ENCODE measurements at places on chromosomes 7 and 10. TPM values are rescaled to one million over a fixed set of nuclear protein-coding genes. Genes with fewer than 3 reads are reported as not detected.
A peak's percentile ranks its signal among the peaks of the same experiment; 100 is the strongest.

GRCh38 chr10:19659920-19660655, 156.1 kb upstream of the PLXDC2 start:
- H3K36me3 ChIP-seq, result no peaks in the 10 kb centered on the region
- H3K4me3 ChIP-seq, result no peak overlapping the region
- no peaks in the 10 kb centered on the region for H3K4me1 ChIP-seq
- no peak overlapping the region for H3K27ac ChIP-seq
- no peaks in the 10 kb centered on the region for H3K27me3 ChIP-seq

GRCh38 chr7:49333180-49333881, 409.0 kb downstream of the CDC14C start:
- H3K4me1 ChIP-seq, result no peaks in the 10 kb centered on the region
- H3K27ac ChIP-seq, result no peak overlapping the region
- no peak overlapping the region for H3K4me3 ChIP-seq

DNA sequence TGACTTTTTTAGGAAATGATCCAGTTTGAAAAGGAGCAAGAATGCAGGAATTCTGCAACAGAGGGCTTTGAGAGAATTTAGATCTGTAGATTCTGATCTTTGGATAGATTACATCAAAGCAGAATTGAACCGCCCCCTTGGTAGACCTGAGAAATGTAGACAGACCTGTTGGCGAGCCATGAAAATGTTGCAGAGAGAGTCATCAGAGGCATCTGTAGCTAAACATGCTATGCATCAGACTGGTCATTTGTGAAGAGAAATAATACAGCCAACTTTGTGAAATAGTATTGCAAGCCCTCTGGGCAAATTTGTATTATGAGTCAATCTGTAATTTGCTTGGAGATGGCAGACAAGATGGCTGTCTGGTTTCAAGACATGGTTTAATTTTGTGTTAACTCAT, 4.3 kb upstream of the C1GALT1 start:
- no peak for DNase-seq
- no peak overlapping the region for H3K4me3 ChIP-seq
- no peaks in the 10 kb centered on the region for H3K27me3 ChIP-seq
- H3K4me1 ChIP-seq, result peaks cover 51% of the 10 kb centered on the region
- peak overlapping the region; percentile 93 for H3K27ac ChIP-seq

DNA sequence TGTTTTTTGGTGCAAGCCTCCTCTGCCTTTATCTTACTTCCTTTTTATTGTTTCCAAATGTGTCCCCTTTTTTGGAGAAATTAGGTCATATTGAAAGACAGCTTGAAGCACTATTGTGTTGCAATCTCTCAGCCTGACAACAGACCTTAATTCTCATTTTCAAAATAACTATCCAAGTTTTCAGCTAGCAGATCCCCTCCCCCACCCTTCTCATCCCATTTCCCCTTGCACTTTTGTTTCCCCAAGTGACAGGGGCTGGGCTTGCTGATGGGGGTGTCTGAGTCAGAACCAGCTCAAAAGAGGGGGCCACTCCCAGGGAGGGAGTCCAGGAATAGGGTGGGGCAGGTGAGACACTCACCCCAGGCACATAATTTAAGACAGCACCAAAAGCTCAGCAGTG, 75.3 kb downstream of the MKI67 start:
- H3K27ac ChIP-seq, result no peak overlapping the region
- no peaks in the 10 kb centered on the region for H3K4me1 ChIP-seq
- no peak for DNase-seq
- no peaks in the 10 kb centered on the region for H3K36me3 ChIP-seq
- H3K27me3 ChIP-seq, result no peaks in the 10 kb centered on the region
- no peak overlapping the region for H3K4me3 ChIP-seq

GRCh38 chr10:127267442-127267841, 71.1 kb upstream of the INSYN2A start:
- no peak for DNase-seq
- no peak overlapping the region for H3K27ac ChIP-seq
- H3K27me3 ChIP-seq, result no peaks in the 10 kb centered on the region
- H3K36me3 ChIP-seq, result no peaks in the 10 kb centered on the region
- no peak overlapping the region for H3K4me3 ChIP-seq

GRCh38 chr10:2759233-2759632, 308.1 kb upstream of the PFKP start:
- H3K27me3 ChIP-seq, result peaks cover 38% of the 10 kb centered on the region
- no peak overlapping the region for H3K27ac ChIP-seq
- no peak overlapping the region for H3K4me3 ChIP-seq
- DNase-seq, result no peak
- H3K4me1 ChIP-seq, result no peaks in the 10 kb centered on the region
- H3K36me3 ChIP-seq, result no peaks in the 10 kb centered on the region

DNA sequence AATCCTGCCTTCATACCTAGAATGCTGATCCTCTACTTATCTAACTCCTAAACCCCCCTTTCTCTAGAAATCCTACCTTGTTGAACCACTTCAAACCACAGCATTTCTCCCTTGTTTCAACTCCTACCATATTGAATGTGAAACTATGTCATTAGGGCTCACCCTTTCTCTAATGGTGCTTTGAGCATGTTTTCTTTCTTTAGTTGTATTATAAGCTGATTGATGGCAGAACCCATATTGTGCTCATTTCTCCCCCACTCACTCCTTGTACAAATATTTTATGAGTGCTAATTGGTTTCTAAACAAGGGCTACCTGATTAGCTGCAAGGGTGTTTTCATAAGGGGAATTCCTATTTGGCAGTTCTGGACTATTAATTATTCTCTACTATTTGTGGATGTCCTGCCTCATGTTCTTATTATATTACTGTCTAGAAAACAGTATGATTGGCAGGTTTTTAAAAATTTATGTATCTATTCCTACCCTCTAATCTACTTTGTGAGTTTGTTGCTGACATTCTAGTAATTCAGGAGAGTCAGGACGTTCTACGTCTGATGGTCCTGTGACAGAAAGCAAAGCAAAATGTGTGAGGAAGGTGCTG, 765.8 kb downstream of the KCNMA1 start:
- H3K36me3 ChIP-seq, result no peaks in the 10 kb centered on the region
- no peaks in the 10 kb centered on the region for H3K4me1 ChIP-seq
- no peaks in the 10 kb centered on the region for H3K27me3 ChIP-seq
- no peak overlapping the region for H3K4me3 ChIP-seq
- DNase-seq, result no peak
- no peak overlapping the region for H3K27ac ChIP-seq

DNA sequence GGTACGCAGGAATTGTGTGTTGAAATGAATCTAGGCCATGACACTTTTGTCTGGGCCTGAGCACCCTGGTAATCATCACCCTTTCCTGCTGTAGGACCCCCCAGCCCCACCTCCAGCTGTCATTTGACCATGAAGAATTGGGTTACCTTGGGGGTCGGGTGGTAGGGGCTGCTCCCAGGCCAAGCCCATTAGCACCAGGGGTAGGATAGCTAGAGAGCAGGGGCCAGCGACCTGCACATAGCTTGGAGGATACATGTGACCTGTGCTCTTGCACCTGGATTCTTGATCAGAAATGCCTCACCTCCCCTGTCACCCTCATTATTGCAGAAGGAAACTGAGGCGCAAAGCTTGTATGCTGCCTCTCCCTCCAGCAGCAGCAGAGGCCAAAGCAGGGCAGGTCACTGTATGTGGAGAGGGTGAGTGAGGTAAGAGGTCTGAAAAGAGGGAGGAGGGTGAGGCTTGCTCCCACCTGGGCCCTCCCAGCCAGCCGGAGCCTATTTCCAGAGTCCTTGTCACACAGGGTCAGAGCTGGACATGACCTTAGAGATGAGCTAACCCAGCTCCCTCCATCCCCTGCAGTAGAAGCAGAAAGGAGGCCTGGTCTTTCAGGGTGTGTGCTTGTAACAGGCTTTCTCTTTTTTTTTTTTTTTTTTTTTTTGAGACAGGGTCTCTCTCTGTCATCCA, 35.3 kb upstream of the ANKRD2 start:
- no peak overlapping the region for H3K4me3 ChIP-seq
- H3K4me1 ChIP-seq, result peaks cover 7% of the 10 kb centered on the region
- H3K36me3 ChIP-seq, result peaks cover 1% of the 10 kb centered on the region
- no peak for DNase-seq
- no peak overlapping the region for H3K27ac ChIP-seq

- no peaks in the 10 kb centered on the region for H3K27me3 ChIP-seq
- no peak for DNase-seq
- no peak overlapping the region for H3K4me3 ChIP-seq
- H3K36me3 ChIP-seq, result no peaks in the 10 kb centered on the region
- H3K27ac ChIP-seq, result no peak overlapping the region
Observed at GRCh38 chr7:8177109-8177933, 84.6 kb downstream of the ICA1 start.

DNA sequence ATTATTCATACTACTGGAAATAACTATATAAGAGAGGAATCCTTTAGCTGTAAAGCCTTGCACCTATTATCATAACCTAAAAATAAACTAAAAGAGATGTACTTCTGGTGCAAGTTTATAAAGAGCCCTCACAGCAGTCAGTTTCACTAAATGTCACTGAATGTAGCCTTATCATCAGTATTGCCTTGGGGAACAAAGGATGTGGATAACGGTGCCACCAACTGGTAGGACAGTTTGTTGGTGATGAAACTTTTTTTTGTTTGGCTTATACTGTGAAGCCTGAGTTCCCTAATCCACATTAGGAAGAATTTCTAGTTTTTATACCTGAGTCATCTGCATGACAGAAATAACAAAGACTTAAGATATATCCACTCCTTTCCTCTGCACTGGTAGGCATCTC, 117.9 kb upstream of the COL1A2 start:
- no peaks in the 10 kb centered on the region for H3K4me1 ChIP-seq
- peak; percentile 5 for DNase-seq
- H3K27me3 ChIP-seq, result no peaks in the 10 kb centered on the region
- no peak overlapping the region for H3K4me3 ChIP-seq
- no peaks in the 10 kb centered on the region for H3K36me3 ChIP-seq
- no peak overlapping the region for H3K27ac ChIP-seq

GRCh38 chr10:69851306-69851705, 49.6 kb downstream of the COL13A1 start:
- DNase-seq, result no peak
- no peaks in the 10 kb centered on the region for H3K36me3 ChIP-seq
- H3K4me1 ChIP-seq, result no peaks in the 10 kb centered on the region
- H3K4me3 ChIP-seq, result no peak overlapping the region

Gene RBP3
- not detected for total RNA-seq

Gene FAM25G
- total RNA-seq, result not detected
